ENCODE measurements at places on chromosomes 3 and 15. TPM values are rescaled to one million over a fixed set of nuclear protein-coding genes. Genes with fewer than 3 reads are reported as not detected.
A peak's percentile ranks its signal among the peaks of the same experiment; 100 is the strongest.

- DNase-seq: no peak
- H3K27me3 ChIP-seq: no peaks in the 10 kb centered on the region
- peak overlapping the region; percentile 86 for H3K27ac ChIP-seq
- no peak overlapping the region for H3K4me3 ChIP-seq
- peaks cover 4% of the 10 kb centered on the region for H3K36me3 ChIP-seq
- H3K4me1 ChIP-seq: peaks cover 42% of the 10 kb centered on the region
These were observed 45.5 kb downstream of the CBLB start for GRCh38 chr3:105823149-105823867.

GRCh38 chr15:35713733-35714132, 167.8 kb upstream of the DPH6 start:
- no peaks in the 10 kb centered on the region for H3K27me3 ChIP-seq
- DNase-seq: no peak
- H3K36me3 ChIP-seq: no peaks in the 10 kb centered on the region
- no peak overlapping the region for H3K27ac ChIP-seq
- H3K4me1 ChIP-seq: peaks cover 11% of the 10 kb centered on the region
- no peak overlapping the region for H3K4me3 ChIP-seq

DNA sequence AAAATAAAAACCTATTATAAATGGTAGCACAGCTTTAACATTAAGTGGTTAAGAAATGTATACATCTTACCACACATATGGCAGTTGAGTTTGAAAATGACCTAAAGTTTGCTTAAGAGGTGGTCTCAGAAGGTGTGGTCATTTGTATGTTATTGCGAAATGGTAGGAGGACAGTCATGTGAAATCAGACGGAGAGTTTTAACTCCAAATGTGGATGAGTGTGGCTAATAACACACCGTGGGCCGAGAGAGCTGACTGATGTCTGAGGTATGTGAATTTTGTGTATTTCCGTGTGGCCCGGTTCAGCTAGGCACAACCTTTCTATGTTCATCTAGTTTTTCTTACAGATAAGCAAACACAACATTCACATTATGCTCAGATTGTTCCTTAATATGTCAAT, 71.9 kb downstream of the ARNT2 start:
- no peak for DNase-seq
- H3K27me3 ChIP-seq: no peaks in the 10 kb centered on the region
- H3K4me1 ChIP-seq: peaks cover 15% of the 10 kb centered on the region
- no peak overlapping the region for H3K27ac ChIP-seq
- peaks cover 32% of the 10 kb centered on the region for H3K36me3 ChIP-seq

- H3K27me3 ChIP-seq: no peaks in the 10 kb centered on the region
- DNase-seq: no peak
- H3K4me3 ChIP-seq: no peak overlapping the region
- no peak overlapping the region for H3K27ac ChIP-seq
- H3K36me3 ChIP-seq: no peaks in the 10 kb centered on the region
These were observed 67.0 kb upstream of the GPR149 start for GRCh38 chr3:154496978-154497377.

DNA sequence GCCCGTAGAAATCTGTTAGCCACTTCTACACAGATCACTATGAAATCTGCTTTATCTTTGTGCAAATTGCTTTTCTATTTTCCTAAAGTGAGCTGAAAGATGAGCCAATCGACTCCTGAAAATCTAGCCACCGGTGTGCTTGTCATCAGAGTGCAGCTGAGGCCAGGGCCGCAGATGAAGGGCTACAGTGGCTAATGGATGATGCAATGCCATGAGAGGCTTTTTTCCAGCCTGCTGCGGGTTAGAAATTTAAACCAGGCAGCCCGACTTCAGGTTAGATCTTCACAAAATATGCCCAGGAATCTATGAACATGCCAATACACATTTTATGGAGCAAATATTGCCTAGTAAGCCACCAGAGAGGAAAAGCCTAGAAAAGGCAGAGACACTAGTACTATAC, 948.2 kb upstream of the CFAP20DC start:
- H3K36me3 ChIP-seq: no peaks in the 10 kb centered on the region
- no peaks in the 10 kb centered on the region for H3K4me1 ChIP-seq
- H3K4me3 ChIP-seq: no peak overlapping the region

- no peaks in the 10 kb centered on the region for H3K36me3 ChIP-seq
- no peak overlapping the region for H3K4me3 ChIP-seq
- H3K27ac ChIP-seq: no peak overlapping the region
- DNase-seq: no peak
These were observed 87.9 kb downstream of the CHST2 start for GRCh38 chr3:143207338-143207961.

GRCh38 chr3:42173307-42173706, 82.2 kb downstream of the TRAK1 start:
- H3K27ac ChIP-seq: no peak overlapping the region
- H3K36me3 ChIP-seq: no peaks in the 10 kb centered on the region
- DNase-seq: no peak
- H3K4me1 ChIP-seq: no peaks in the 10 kb centered on the region
- H3K27me3 ChIP-seq: no peaks in the 10 kb centered on the region

- H3K27me3 ChIP-seq: no peaks in the 10 kb centered on the region
- no peak overlapping the region for H3K27ac ChIP-seq
- DNase-seq: peak; percentile 6
- no peaks in the 10 kb centered on the region for H3K4me1 ChIP-seq
- peaks cover 4% of the 10 kb centered on the region for H3K36me3 ChIP-seq
- no peak overlapping the region for H3K4me3 ChIP-seq
These were observed 31.4 kb downstream of the AP4E1 start for GRCh38 chr15:50939911-50940310.

- H3K27ac ChIP-seq: no peak overlapping the region
- peak; percentile 46 for DNase-seq
- no peak overlapping the region for H3K4me3 ChIP-seq
- H3K27me3 ChIP-seq: no peaks in the 10 kb centered on the region
- no peaks in the 10 kb centered on the region for H3K4me1 ChIP-seq
These were observed 176.0 kb upstream of the BCHE start for GRCh38 chr3:166013073-166013679.

GRCh38 chr15:101459579-101460300, 29.8 kb downstream of the PCSK6 start:
- no peaks in the 10 kb centered on the region for H3K27me3 ChIP-seq
- H3K27ac ChIP-seq: peak overlapping the region; percentile 77
- H3K36me3 ChIP-seq: no peaks in the 10 kb centered on the region
- H3K4me3 ChIP-seq: no peak overlapping the region
- peaks cover 8% of the 10 kb centered on the region for H3K4me1 ChIP-seq

- H3K27ac ChIP-seq: no peak overlapping the region
- H3K4me3 ChIP-seq: no peak overlapping the region
- no peaks in the 10 kb centered on the region for H3K27me3 ChIP-seq
These were observed 100.2 kb downstream of the TMCC1 start for GRCh38 chr3:129793319-129793718.

DNA sequence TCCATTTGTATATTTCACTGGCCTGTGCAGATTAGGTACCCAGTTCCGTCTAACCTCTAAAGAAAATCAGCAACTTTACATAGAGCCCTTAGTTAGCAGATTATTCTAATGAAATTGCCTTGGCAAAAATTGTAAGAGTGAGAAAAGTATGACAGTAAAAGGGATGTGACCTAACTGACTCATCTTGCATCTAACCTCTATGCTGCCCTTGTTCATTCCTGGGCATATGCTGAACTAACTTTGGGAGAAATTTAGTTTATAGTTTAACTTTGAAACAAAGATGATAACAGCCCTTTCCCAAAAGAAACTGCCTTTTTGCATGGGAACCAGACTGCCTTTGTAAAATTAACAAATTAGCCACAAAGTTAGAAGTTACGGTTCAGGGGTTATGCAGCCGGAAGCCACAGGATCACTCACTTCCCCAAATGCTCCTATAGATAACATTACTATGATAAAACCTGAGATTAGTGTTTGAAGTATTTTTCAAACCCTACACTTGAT, 839.8 kb upstream of the ALCAM start:
- H3K4me3 ChIP-seq: no peak overlapping the region
- no peaks in the 10 kb centered on the region for H3K36me3 ChIP-seq
- DNase-seq: no peak
- no peak overlapping the region for H3K27ac ChIP-seq

- H3K27me3 ChIP-seq: no peaks in the 10 kb centered on the region
- no peak overlapping the region for H3K27ac ChIP-seq
- H3K4me3 ChIP-seq: no peak overlapping the region
- H3K36me3 ChIP-seq: no peaks in the 10 kb centered on the region
- no peak for DNase-seq
These were observed 9.2 kb downstream of the IGF2BP2 start for GRCh38 chr3:185815391-185816282.

GRCh38 chr3:108428586-108428985, 81.8 kb downstream of the MYH15 start:
- peak; percentile 59 for DNase-seq
- H3K36me3 ChIP-seq: no peaks in the 10 kb centered on the region
- H3K27ac ChIP-seq: no peak overlapping the region
- no peaks in the 10 kb centered on the region for H3K4me1 ChIP-seq
- H3K4me3 ChIP-seq: no peak overlapping the region

- no peak for DNase-seq
- H3K4me1 ChIP-seq: peaks cover 4% of the 10 kb centered on the region
- H3K27ac ChIP-seq: no peak overlapping the region
These were observed 166.2 kb upstream of the IQSEC1 start for GRCh38 chr3:13239467-13239760.

ZNF860 gene
- 2.6 TPM for total RNA-seq

Data from lung (tissue), 17 donors.